ENCODE measurements at places on chromosomes 4 and X.

DNA sequence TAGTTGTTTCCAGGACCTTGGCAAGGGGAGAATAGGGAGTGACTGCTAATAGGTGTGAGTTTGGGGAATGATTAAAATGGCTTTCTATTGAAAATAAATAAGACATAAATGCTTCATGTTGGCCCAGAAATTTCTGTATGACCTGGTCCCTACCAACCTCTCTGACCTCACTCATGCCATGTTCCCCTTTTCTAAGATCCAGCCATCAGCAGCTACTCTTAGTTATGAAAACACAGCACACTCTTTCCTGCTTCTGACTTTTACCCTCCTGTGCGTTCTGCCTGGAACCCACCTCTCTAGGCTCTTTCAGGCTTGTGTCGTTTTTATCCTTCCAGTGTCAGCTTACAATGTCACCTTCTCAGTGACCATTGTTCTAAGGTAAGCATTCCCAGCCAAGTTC, 14.8 kb upstream of the CXCL5 start:
- no peak for DNase-seq

DNA sequence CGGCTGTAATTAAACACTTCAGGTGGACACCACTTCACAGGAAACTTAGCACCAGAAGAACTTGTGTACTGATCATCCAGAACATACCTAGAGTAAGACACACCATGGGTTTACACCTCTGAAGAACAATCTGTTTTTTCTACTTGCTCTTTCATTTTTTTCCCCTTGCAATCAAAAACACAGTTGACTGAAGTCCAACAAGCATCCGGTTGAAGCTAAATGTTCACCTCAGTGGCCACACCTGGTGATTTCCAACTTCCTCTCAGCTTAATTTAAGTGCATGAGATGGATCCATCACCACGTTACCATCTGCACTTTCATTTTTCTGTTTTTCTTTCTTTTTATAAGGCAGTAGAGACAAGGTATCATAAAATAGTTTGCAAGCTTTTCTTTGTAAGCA, 4.9 kb upstream of the TXK start:
- DNase-seq = no peak

- DNase-seq = no peak
Observed at GRCh38 chrX:19697416-19697815, 182.1 kb upstream of the MAP3K15 start.

- DNase-seq = no peak
Observed at GRCh38 chrX:9873952-9874351, 87.7 kb downstream of the SHROOM2 start.

DNA sequence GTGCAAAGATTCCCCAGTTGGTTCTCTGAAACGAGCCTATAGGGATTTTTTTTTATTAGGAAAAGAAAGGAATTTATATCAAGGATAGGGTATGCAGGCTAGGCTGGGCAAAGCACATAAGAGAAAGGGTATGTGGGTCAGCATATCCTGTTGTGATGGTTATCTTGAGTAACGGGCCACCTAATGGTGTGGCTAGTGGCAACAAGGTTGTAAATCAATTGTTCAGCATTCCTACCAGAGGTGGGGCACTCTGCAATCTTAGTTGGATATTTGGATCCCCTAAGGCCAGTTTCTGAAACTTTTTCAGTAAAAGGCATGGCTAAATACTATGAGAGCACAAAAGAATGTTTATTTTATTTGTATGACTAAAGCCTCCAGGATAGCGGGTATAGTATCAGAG, 42.7 kb downstream of the DCAF12L1 start:
- no peak for DNase-seq

- no peak for DNase-seq
Observed at GRCh38 chr4:129929984-129930383, 834.0 kb downstream of the C4orf33 start.

GRCh38 chr4:6178757-6179156, 21.6 kb downstream of the JAKMIP1 start:
- no peak for DNase-seq

DNA sequence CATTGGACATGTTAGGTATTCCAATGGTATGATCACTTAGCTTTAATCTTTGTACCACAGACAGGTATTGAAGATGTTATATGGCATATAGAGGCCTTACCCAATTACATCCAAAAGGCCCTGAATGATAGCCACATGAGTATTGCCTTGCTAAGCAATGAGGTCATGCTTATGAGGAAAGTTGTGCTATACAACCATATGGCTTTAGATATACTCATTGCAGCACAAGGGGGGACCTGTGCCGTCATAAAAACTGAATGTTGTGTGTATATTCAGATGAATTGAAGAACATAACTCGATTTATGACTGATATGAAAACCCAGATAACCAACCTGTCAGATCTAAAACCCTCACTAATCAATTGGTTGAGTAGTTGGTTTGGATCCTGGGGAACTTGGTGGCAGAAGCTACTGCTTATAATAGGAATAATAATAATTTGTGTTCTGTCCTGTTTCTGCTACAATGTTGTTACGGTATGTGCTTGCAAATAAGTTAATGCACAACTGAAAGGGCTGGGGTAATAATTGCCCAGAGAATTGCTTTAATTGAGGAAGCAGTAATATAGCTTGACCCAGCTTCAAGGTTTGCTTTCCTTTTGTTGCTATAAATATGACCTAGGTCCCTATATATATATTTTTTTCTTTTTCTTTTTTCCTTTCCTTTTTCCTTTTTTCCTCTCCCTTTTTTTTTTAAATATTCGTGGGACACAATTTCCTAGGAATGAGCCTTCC, 21.5 kb upstream of the CSTF2 start:
- no peak for DNase-seq

GRCh38 chr4:45099471-45099870, 373.1 kb upstream of the GNPDA2 start:
- DNase-seq = no peak

GRCh38 chrX:20149326-20149725, 7.7 kb upstream of the EIF1AX start:
- no peak for DNase-seq

- no peak for DNase-seq
Observed at GRCh38 chr4:113499166-113499565, 262.4 kb downstream of the CAMK2D start.

DNA sequence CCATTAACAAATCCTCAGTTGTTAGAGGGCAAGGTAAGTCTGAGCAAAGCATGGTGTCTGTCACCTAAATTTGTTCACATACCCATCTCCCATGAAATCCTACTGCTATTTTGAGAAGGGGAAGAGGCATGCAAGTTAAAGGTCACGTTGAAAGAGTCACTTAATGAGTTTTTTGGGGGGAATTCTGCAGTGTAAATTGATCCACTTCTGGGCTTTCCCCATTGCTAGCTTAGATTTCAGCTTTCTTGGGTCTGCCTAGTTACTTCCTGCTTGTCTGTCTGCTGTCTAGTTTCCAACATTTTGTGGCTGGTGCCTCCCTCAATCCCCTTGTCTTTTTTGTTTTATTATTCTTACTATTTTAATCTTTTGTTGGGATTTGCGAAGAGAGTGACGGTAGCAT, 32.0 kb downstream of the CEP135 start:
- DNase-seq = no peak

DNA sequence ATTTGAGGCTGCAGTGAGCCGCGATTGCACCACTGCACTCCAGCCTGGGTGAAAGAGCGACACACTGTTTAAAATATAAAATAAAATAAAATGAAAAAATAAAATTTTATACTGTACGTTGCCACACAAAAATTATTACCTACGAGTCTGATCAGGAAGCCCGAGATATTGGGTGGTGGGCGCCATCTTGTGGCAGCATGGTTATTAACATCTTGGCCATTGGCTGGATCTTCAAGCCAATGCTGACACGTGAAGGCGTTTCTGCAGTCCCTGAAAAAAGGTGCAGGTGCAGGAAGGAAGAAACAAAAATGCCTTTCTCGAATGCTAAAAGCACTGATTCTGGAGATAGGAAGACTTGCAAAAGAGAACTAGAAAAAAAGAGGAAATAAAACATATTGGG, 4.9 kb upstream of the TLR8 start:
- DNase-seq = peak; percentile 28
